ENCODE measurements at places on chromosomes 12 and 14.

DNA sequence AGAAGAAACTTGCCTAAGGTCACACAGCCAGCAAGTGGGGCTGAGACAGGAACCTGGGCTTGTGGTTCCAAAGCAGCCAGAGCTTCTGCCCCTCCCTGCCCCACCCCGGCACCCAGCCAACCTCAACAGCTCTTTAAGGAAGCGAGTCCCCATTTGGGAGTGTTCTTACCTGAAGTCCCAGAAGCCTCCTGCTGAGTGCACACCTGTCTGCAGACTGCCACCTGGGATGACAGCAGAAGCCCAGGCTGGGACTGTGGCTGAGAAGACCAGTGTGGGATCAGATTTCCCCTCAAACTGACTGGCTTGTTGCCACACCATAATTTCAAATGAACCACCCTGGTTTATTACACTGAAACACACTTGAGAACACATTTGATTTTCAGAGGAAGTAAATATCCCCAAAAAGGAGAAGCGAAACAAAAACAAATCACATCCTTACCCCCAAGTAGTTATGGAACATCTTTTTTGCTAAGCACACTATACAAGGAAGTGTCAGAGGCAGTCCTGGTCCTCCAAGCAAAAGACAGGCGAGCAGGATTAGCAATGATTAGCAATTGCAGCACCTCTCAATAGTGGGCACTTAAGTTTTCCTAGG lies 6.3 kb upstream of the RIN3 start:
- no peak for DNase-seq

GRCh38 chr12:52197371-52198231 lies 5.8 kb upstream of the KRT80 start:
- no peak for DNase-seq

- DNase-seq = no peak
These were observed 640 bp upstream of the G2E3 start for GRCh38 chr14:30558362-30558674.

DNA sequence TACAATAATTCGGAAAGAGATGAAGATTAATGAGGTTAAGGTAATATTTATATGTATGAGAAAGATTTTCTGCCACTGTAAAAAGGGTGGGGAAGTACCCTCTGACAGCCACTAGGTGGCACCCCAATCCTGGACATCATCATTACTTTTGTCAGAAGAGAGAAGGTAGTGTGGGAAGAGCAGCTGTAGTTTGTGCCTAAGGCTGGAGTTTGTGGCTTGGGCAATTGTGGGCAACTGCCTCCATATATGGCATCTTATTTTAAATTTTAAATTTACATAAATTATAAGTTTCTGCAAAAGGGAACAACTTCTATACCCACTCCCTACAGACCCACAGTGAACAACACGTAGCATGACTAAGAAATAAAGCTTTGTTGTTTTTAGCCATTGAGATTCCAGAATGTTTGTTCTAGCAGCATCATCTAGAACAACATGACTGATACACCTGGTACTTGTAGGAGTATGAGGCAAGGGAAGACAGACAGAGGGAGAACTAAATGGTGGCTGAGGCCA lies 34.4 kb upstream of the SYCP3 start:
- DNase-seq = peak; percentile 54

- DNase-seq = no peak
These were observed 101.8 kb upstream of the EGLN3 start for GRCh38 chr14:34052658-34053014.

DNA sequence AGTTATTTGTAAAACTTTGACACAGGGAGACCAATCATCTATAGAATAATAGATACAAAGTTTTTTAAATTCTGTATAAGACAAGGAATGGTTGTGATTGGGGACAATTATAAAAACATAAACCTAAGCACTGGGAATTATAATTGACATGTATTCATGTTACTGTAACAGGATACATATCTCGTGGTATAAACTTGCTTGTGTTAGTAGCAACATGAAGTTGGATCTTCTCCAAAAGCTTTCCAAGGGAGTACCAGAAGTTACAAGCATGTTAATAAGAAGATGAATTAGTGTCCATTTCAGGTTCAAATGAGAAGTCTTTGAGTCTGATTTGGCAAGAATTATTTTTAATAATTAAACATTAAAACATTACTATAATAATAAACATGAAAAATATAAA lies 42.2 kb downstream of the CDKL1 start:
- DNase-seq = no peak

GRCh38 chr12:14664434-14665023 lies 31.9 kb downstream of the GUCY2C start:
- no peak for DNase-seq

DNA sequence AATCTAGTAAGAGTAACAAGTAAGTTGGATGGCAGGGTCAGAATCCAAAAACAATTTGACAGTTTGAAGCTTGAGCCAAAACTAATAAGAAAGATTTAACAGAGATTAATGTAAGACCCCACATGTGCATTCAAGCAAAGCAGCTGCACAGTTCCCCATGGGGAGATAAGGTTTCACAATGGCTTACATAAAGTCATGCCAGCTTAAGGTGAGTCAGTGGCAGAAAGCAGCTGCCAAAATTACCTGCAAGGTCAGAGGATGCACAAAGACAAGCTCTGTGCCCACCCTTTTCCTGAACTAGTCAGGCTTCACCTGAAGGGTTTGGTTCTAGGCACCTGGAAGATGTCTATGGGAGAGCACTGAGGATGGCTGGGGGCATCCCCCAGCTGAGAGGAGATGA lies 36.6 kb upstream of the KRT77 start:
- no peak for DNase-seq

DNA sequence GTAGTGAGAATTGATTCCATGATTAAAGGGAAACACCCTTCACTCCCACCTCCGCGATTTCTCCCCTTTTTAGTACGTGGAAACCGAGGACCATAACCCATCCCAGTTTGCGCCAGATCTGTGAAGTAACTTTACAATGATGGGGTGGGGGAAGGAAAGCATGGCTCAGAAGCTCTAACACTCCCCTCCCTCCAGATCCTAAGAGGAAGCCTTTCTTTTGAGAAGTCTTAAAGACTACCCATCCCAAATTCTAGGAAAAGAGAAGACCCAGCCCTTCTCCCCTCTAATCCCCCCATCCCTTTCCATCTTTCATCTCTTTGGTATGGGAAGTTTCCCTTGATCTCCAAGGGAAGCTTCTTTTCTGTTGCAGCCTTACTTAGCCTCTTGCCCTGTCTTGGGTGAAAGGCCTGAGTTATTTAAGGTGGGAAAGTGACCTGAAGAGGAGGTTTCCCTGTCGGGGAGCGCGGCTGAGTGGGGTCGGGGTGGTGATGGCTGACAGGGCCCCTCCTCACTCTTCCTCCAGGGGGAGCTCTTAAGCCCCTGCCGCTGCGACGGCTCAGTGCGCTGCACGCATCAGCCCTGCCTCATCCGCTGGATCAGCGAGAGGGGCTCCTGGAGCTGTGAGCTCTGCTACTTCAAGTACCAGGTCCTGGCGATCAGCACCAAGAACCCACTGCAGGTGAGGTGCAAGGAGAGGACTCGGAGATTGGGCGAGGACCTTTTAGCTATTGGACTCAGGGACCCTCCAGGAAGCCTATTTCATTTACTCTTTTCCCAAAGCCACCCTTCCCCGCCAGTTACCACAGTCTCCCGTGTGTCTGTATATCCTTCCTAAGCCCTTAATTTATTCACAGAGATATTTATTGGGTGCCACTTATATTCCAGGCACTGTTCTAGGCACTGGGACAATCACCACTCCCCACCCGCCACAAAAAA lies 1.8 kb downstream of the MARCHF9 start:
- peak; percentile 61 for DNase-seq

DNA sequence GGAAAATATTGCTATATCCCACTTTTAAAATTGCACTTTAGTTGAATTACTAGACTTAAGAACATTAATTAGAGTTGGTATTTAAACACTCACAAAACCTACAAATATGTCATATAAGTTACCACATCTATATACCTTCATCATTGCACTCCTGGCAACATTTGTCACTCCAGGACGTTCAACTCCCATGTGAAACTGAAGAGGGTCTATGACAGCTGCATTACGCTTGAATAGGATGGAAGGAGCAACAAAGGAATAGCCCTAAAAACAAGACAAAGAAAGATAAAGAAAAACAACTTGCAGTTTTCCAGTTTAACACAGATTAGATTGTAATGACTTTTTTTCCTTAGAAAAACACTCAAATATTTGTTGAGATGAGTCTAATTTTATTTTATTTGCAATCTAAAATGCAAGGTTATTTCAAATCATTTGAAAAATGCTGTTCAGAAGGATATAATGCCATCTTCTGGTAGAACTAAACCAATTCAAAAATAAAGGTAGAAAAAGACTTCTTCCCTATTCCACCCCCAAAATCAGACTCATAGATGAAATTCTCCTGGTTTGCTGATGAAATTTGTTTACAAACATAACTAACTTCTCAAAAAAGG lies 84.3 kb upstream of the TTC7B start:
- no peak for DNase-seq

DNA sequence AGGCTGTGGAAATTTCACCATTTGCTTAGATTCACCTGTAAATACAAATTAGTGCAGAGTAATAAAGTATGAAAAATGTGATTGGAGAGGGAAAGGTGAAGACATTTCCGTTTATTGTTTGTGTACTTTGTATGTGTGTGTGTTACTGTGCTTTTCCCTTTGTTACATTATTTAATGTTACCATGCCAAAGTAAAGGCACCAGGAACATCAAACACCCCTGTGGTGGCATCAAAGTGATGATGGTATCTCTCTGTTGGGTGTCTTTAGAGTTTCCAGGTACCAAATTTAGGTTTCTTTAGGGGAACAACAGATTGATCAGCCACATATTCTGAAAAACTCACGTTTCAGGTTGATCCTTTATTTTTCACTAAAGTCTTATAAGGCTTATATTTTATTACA lies 189.0 kb upstream of the FBXO33 start:
- DNase-seq = no peak

GRCh38 chr12:59396519-59396918 lies 199.3 kb upstream of the SLC16A7 start:
- DNase-seq = no peak

GRCh38 chr12:25320123-25321006 lies 69.6 kb upstream of the KRAS start:
- no peak for DNase-seq

GRCh38 chr12:52227606-52228166 lies 5.4 kb upstream of the KRT7 start:
- no peak for DNase-seq

- DNase-seq = no peak
These were observed 88.4 kb downstream of the LIN7A start for GRCh38 chr12:80849337-80849736.

DNA sequence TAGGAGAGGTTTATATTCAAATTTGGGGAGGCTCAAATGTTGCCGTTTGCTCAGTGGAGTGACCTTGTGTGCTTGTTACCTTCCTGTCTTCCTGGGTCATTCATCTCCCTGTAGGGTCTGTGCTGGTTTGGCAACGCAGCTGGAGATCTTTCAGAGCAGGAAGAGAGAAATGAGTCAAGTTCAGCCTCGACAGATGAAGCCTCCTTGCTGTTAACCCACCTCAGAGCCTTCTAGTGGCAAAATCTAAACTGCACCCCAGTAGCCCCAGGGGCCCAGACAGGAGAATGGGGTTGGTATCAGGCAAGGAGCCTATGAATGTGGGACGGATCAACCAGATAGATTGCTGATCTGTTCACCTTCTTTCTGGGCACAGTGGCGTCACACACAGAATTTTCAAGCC lies 999.3 kb downstream of the VRK1 start:
- DNase-seq = no peak

DNA sequence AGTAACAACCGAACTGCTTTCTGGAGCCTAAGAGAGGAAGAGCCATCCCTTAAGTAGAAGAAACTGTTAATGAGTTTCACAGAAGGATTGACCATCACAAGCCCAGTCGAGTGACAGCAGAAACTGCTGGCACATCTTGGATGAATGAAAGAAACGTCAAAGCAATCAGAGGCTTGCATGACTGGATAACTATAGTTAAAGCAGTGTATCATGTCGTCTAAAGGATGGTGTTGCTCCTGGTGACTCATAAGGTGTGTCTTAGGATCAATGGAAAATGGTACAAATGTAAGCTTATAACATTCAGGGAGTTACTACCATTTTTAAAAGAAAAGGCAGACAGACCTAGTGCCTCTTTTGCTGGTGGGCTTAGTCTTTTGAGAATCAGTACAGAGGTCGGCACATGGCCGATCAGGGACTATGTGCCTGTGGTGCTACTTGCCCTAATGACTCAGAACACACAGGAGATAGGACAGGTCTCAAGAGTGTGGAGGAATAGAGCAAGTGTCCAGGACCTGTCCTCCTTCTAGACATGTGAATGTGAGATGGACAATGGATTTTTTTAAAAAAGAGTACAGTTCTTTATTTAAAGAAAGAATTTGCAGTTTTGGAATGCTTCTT lies 55.7 kb downstream of the TMX1 start:
- DNase-seq = no peak

- no peak for DNase-seq
These were observed 6.3 kb downstream of the MGAT4C start for GRCh38 chr12:86249851-86250250.

DNA sequence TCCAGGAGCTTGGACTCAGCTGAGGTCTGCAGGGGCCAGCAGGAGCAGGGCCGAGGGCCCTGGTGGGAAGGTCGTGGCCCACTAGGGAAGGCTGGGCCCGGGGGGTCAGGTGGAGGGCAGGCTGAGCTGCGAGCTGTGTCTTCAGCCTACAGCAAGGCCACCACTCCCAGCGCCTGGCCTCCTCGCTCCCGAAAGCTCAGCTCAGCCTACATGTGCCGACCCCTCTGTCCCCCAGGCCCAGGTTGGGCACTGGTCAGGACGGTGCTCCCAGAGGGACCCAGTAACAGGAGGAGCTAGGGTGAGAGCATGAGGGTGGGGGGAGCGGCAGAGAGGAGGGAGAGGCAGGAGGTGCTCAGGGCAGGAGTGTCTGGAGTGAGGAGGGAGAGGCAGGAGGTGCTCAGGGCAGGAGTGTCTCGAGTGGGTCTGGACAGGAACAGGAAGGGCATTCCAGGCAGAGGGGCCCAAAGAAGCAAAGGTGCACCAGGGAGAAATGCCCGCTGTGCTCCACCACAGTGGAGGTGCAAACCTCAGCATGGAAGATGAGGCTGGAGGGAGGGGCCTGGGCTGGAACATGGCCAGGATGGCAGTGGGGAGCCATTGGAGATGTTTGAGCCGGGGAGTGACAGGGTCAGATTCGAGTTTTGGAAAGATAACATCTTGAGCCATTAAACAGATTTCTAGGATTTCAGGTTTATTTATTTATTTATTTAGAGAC lies 29.1 kb upstream of the GPR132 start:
- DNase-seq = no peak

DNA sequence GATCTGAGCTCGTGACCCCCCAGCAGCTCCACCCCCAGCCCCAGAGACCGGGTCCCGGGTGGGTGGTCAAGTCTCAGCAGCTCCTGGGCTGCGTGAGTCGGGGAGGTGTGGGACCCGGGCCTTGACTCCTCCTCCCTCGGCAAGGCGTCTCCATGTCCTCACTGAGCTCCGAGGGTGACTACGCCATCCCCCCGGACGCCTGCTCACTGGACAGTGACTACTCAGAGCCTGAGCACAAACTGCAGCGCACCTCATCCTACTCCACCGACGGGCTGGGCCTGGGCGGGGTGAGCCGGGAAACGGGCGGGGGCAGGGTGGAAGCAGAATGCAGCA lies 28.1 kb downstream of the PIGH start:
- no peak for DNase-seq

Data from T-helper 17 cell (primary cell).